Ovary (tissue), 10 donors: ENCODE measurements at places on chromosomes 6 and 20. TPM values are rescaled to one million over a fixed set of nuclear protein-coding genes. Genes with fewer than 3 reads are reported as not detected.
A peak's percentile ranks its signal among the peaks of the same experiment; 100 is the strongest.

GRCh38 chr6:108883172-108883571 is 35.0 kb downstream of the ARMC2 start:
- no peaks in the 10 kb centered on the region for H3K27me3 ChIP-seq
- no peak overlapping the region for H3K4me3 ChIP-seq
- H3K27ac ChIP-seq, result no peak overlapping the region
- DNase-seq, result no peak
- H3K4me1 ChIP-seq, result no peaks in the 10 kb centered on the region
- no peaks in the 10 kb centered on the region for H3K36me3 ChIP-seq

HNF4A gene
- total RNA-seq, result 0.43 TPM

- no peaks in the 10 kb centered on the region for H3K27me3 ChIP-seq
- H3K36me3 ChIP-seq, result no peaks in the 10 kb centered on the region
- H3K4me1 ChIP-seq, result peaks cover 11% of the 10 kb centered on the region
These were observed 35.7 kb downstream of the CEBPB start for GRCh38 chr20:50226093-50226974.

- no peak for DNase-seq
- H3K27me3 ChIP-seq, result no peaks in the 10 kb centered on the region
These were observed 11.2 kb downstream of the SLC22A1 start for GRCh38 chr6:160132776-160133338.

KHDRBS2 gene
- 2.2 TPM for total RNA-seq

- no peaks in the 10 kb centered on the region for H3K36me3 ChIP-seq
- no peak overlapping the region for H3K27ac ChIP-seq
- no peaks in the 10 kb centered on the region for H3K27me3 ChIP-seq
- peak; percentile 29 for DNase-seq
- peaks cover 7% of the 10 kb centered on the region for H3K4me1 ChIP-seq
These were observed 904 bp downstream of the MKKS start for GRCh38 chr20:10433014-10433622.

DNA sequence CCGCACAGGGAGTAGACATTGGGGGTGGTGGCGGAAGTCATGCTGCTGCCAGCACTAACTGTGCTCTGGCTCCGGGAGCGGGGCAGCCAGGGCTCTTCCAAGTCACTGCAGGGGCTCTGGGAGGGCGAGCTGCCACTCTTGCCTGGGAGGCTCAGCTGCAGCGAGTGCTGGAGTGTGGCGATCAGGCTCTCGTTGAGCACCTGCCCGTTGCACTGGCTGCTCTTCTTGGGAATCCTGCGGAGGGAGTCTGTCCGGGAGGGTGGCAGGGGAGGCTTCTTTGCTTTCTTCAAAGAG is 28.0 kb downstream of the HEBP2 start:
- no peak overlapping the region for H3K4me3 ChIP-seq
- no peaks in the 10 kb centered on the region for H3K4me1 ChIP-seq
- no peak overlapping the region for H3K27ac ChIP-seq
- H3K36me3 ChIP-seq, result no peaks in the 10 kb centered on the region

GRCh38 chr6:87049779-87050178 is 45.1 kb downstream of the CGA start:
- no peak for DNase-seq
- H3K4me1 ChIP-seq, result no peaks in the 10 kb centered on the region
- no peaks in the 10 kb centered on the region for H3K36me3 ChIP-seq
- H3K4me3 ChIP-seq, result no peak overlapping the region

PRDM1 gene
- 7.4 TPM for total RNA-seq

ACSS1 gene
- 36.2 TPM for total RNA-seq

LPA gene
- 0.60 TPM for total RNA-seq

DNA sequence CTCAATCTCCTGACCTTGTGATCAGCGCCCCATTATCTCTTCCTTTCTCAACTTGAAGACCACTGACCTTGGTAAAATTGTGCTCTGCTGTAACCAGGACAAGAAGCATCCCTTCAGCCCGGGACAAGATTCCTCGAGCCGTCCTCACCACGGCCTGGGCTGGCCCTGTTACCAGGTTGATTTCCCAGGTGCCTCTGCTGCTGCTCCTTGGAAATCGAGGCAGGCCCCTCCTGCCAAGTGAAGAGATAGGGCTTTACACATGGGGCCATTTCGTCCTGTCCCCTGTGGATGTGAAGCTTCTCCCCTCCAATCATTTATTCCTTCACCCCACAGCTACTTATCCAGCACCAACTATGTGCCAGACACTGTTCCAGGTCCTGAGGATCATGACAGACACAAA is 21.5 kb downstream of the RAB44 start:
- no peak overlapping the region for H3K27ac ChIP-seq
- no peaks in the 10 kb centered on the region for H3K4me1 ChIP-seq
- H3K36me3 ChIP-seq, result no peaks in the 10 kb centered on the region
- peak; percentile 12 for DNase-seq

DNA sequence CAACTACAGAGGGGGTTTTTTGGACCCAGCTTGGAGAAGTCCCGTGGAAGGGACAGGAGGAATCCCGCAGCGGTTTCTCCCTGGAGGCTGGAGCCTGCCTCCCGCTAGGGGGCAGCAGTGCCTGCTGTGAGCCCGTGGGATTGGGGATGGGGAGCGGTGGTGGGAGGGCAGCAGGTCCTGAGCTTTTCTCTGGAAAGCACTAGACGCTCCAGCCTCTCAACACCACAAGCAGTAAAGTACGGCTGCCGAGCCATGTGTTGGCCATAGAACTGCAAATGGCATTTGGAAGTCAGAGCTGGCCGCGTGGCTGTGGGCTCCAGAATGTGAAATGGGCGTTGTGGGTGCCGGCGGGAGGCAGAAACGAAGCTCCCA is 47.8 kb downstream of the GMPR start:
- H3K27me3 ChIP-seq, result no peaks in the 10 kb centered on the region
- no peaks in the 10 kb centered on the region for H3K4me1 ChIP-seq
- no peak overlapping the region for H3K4me3 ChIP-seq

KCNQ2 gene
- not detected for total RNA-seq

- no peak overlapping the region for H3K4me3 ChIP-seq
- no peaks in the 10 kb centered on the region for H3K27me3 ChIP-seq
- no peak for DNase-seq
- no peak overlapping the region for H3K27ac ChIP-seq
- H3K36me3 ChIP-seq, result no peaks in the 10 kb centered on the region
These were observed 6.2 kb downstream of the ZBTB2 start for GRCh38 chr6:151385177-151385576.

RHAG gene
- not detected for total RNA-seq

DNA sequence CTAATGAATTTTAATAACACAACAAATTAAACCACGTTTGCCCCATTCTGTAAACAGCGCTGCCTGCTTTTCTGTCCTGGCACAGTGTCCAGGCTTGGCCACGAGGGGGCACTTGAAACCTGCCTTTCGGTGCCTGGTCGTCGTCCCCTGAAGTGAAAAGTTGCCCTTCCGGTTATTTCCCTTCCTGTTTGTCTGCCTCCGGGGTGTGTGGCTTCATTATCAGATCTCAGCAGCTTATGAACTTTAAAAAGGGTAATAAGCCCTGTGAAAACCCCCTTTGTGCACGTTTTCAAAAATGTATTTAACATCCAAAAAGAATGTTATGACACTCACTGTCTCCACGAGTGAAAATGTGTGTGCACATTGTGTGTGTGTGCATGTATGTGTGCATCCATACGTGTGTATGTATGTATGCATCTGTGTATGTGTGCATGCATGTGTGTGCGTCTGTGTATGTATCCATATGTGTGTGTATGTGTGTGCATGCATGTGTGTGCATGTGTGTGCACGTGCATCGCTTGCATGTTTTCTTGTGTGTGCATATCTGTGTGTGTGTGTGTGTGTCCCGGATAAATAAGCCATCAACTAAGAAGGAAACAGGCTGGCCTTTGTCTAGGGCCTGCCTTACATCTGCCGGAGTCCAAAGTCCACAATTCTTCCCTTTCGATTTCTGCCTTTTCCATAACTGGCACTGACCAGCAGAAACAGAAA is 358.4 kb downstream of the THBS2 start:
- peaks cover 2% of the 10 kb centered on the region for H3K4me1 ChIP-seq
- H3K27ac ChIP-seq, result no peak overlapping the region
- no peaks in the 10 kb centered on the region for H3K36me3 ChIP-seq
- no peak overlapping the region for H3K4me3 ChIP-seq
- H3K27me3 ChIP-seq, result no peaks in the 10 kb centered on the region

GRCh38 chr20:53957451-53958172 is 112.8 kb downstream of the BCAS1 start:
- H3K27ac ChIP-seq, result no peak overlapping the region
- H3K36me3 ChIP-seq, result no peaks in the 10 kb centered on the region
- H3K4me1 ChIP-seq, result peaks cover 2% of the 10 kb centered on the region
- no peaks in the 10 kb centered on the region for H3K27me3 ChIP-seq
- no peak overlapping the region for H3K4me3 ChIP-seq
- DNase-seq, result no peak

GRCh38 chr20:33820362-33820761 is 9.2 kb downstream of the CHMP4B start:
- DNase-seq, result no peak
- peaks cover 20% of the 10 kb centered on the region for H3K4me1 ChIP-seq

GRCh38 chr20:57092900-57093530 is 173.4 kb downstream of the BMP7 start:
- no peak for DNase-seq
- no peaks in the 10 kb centered on the region for H3K36me3 ChIP-seq
- H3K4me1 ChIP-seq, result no peaks in the 10 kb centered on the region
- H3K4me3 ChIP-seq, result no peak overlapping the region
- no peaks in the 10 kb centered on the region for H3K27me3 ChIP-seq
- H3K27ac ChIP-seq, result no peak overlapping the region
